ENCODE measurements at places on chromosomes 1 and 21. TPM values are rescaled to one million over a fixed set of nuclear protein-coding genes. Genes with fewer than 3 reads are reported as not detected.

DNA sequence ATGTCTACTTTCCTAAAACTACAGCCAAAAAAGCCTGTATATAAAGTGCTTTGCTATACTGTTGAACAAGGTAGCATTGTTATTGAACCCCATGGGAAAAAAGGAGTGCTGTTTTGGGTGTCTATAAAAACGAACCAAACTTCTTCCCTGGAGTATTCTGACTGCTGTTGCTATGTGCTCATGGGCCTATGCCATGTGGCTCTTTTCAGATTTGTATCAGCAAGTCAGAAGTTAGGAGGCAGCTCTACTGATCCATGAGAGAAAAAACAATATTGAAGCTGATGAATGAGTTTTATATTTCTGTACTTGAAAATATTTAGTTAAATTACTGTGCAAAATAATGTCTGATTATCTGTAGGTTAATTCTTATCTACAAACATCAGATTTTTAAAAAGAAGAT is 66.5 kb downstream of the ADGRL2 start:
- no peaks in the 10 kb centered on the region for H3K36me3 ChIP-seq
- H3K4me3 ChIP-seq = no peak overlapping the region
- no peak for DNase-seq
- H3K27me3 ChIP-seq = no peaks in the 10 kb centered on the region

ALX3 gene
- not detected for total RNA-seq

COPA gene
- total RNA-seq = 128 TPM

DNA sequence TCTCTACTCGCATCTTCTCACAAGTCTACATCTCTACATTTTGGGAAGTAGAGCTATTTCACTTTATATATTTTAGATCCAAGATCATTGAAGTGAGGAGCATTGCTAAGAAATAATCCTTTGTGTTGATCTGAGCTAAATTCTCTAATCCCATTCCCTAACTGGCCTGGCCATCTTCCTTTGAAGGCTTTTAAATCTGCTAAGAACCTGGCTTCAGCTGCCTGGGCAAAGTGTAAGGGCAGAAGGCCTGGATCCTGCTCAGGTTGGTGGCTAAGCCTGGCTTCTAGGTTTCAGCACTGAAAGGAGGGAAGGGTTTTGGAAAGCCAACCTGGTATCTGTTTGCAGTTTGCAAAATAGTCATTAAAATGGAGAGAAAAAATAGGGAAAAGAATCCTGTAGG is 167.6 kb downstream of the BRINP2 start:
- no peak overlapping the region for H3K4me3 ChIP-seq
- no peak overlapping the region for H3K27ac ChIP-seq
- H3K27me3 ChIP-seq = no peaks in the 10 kb centered on the region
- DNase-seq = no peak

PRRX1 gene
- total RNA-seq = not detected

- no peak for DNase-seq
- H3K36me3 ChIP-seq = peaks cover 10% of the 10 kb centered on the region
- peaks cover 69% of the 10 kb centered on the region for H3K27me3 ChIP-seq
- no peak overlapping the region for H3K27ac ChIP-seq
- H3K4me1 ChIP-seq = peaks cover 6% of the 10 kb centered on the region
Measured at GRCh38 chr1:119007670-119008482, 19.7 kb upstream of the TBX15 start.

DNA sequence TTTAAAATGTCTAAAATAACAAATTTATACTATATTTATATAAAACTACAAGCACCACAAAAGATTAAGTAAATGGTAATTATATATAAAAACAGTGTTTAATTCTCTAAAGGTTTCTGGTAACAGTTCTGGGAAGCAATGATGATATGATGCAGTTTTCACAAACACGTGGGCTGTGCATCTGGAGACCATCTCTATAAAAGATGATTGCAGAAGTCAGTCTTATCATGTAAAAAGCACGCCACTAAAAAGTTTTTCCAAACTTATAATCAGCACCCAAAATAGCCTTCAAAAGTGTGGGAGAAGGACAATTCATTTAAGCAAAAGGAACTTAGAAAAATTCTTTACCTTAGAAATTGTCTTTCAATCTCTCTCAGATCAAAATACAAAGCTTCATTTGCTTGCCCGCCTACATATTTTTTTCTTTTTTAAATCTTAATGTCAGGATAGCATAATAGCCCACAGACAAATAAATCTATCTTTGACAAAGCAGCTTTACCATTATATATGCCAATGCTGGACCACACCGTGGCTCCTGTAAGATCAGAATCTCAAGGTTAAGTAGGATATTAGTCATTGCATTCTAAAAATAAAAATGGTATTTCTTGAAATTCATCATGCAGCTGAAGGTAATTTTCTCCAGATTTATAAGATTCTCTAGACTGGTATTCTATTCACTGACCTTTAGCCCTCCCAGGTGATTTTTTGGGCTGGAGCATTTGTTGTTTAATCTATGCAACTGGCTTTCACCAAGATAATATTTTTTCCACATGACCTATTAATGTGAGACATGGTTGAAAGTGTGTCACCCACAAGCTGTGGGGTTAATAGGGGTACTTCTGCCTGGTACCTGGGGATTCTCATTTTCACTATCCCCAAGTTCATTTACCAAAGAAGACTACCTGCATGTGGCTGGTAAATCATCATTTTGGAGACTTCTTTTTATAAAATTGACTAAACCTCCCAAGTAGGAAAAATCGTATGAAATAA is 189.6 kb upstream of the ST6GALNAC5 start:
- no peaks in the 10 kb centered on the region for H3K4me1 ChIP-seq
- H3K4me3 ChIP-seq = no peak overlapping the region
- H3K27ac ChIP-seq = no peak overlapping the region
- no peak for DNase-seq
- H3K36me3 ChIP-seq = no peaks in the 10 kb centered on the region
- H3K27me3 ChIP-seq = no peaks in the 10 kb centered on the region

SH3BGR gene
- not detected for total RNA-seq

DNA sequence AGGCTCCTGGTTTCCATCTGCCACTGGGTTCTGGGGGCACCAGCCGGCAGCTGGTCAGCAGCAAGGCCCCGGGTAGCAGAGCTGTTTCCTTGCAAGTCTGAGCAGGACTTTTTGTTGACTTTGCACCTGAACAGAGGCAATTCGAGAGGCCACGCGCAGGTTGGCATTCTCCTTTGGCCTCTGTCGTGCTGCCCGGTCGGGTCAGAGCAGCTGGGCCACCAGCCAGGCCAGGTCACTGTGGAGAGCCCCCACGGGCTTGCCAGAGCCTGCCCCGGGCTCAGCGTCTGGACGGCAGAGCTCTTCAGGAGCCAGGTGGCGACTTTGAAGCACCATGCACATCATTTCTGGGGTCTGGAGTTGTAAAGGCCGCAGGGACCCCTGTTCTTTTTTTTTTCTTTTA is 28.4 kb upstream of the TMEM52 start:
- H3K27ac ChIP-seq = no peak overlapping the region
- no peak for DNase-seq
- H3K4me3 ChIP-seq = no peak overlapping the region
- no peaks in the 10 kb centered on the region for H3K36me3 ChIP-seq

LCE3D gene
- total RNA-seq = not detected

- no peaks in the 10 kb centered on the region for H3K36me3 ChIP-seq
- no peak overlapping the region for H3K4me3 ChIP-seq
- no peak overlapping the region for H3K27ac ChIP-seq
- H3K27me3 ChIP-seq = no peaks in the 10 kb centered on the region
Measured at GRCh38 chr1:3481836-3482375, 27.4 kb downstream of the ARHGEF16 start.

OR2L13 gene
- not detected for total RNA-seq

GRCh38 chr1:246969621-246970020 is 37.9 kb upstream of the AHCTF1 start:
- H3K27me3 ChIP-seq = no peaks in the 10 kb centered on the region
- DNase-seq = no peak
- H3K4me3 ChIP-seq = no peak overlapping the region
- peaks cover 5% of the 10 kb centered on the region for H3K36me3 ChIP-seq

S100A7A gene
- total RNA-seq = not detected

DNA sequence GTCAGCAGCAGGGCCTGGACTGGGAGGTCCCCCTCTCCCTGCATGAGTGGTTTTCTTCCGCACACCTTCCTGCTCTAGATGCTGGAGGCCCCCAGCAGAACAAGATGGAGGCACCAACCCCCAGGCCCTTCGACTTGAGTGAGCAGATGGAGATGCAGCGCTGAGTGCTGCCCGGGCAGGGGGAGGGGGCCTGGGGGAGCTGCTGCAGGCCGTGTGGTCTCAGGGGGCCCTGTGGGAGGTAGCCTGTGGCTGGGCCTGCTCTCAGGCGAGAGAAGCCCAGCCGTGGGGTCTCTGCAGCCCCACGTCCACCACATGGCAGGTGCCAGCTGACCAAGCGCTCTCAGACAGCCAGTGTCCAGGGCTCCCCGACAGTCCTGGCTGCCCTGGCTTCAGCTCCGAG is 1.2 kb upstream of the FAAP20 start:
- no peak for DNase-seq
- no peak overlapping the region for H3K4me3 ChIP-seq
- H3K36me3 ChIP-seq = peaks cover 8% of the 10 kb centered on the region
- peaks cover 44% of the 10 kb centered on the region for H3K4me1 ChIP-seq
- H3K27ac ChIP-seq = peak overlapping the region; percentile 93
- no peaks in the 10 kb centered on the region for H3K27me3 ChIP-seq

OR2T34 gene
- total RNA-seq = not detected

GRCh38 chr21:29808153-29808552 is 131.6 kb downstream of the GRIK1 start:
- H3K4me3 ChIP-seq = no peak overlapping the region
- H3K36me3 ChIP-seq = no peaks in the 10 kb centered on the region
- no peak overlapping the region for H3K27ac ChIP-seq
- H3K4me1 ChIP-seq = no peaks in the 10 kb centered on the region

GRCh38 chr1:42910985-42911384 is 47.7 kb downstream of the SLC2A1 start:
- H3K4me1 ChIP-seq = peaks cover 9% of the 10 kb centered on the region
- H3K4me3 ChIP-seq = no peak overlapping the region
- H3K27ac ChIP-seq = no peak overlapping the region
- peaks cover 8% of the 10 kb centered on the region for H3K27me3 ChIP-seq
- DNase-seq = no peak

GRCh38 chr1:162135271-162135775 is 65.8 kb downstream of the NOS1AP start:
- DNase-seq = no peak
- H3K4me1 ChIP-seq = peaks cover 3% of the 10 kb centered on the region
- H3K36me3 ChIP-seq = no peaks in the 10 kb centered on the region
- H3K4me3 ChIP-seq = no peak overlapping the region

OR2M4 gene
- not detected for total RNA-seq

CD101 gene
- 28.6 TPM for total RNA-seq

DNA sequence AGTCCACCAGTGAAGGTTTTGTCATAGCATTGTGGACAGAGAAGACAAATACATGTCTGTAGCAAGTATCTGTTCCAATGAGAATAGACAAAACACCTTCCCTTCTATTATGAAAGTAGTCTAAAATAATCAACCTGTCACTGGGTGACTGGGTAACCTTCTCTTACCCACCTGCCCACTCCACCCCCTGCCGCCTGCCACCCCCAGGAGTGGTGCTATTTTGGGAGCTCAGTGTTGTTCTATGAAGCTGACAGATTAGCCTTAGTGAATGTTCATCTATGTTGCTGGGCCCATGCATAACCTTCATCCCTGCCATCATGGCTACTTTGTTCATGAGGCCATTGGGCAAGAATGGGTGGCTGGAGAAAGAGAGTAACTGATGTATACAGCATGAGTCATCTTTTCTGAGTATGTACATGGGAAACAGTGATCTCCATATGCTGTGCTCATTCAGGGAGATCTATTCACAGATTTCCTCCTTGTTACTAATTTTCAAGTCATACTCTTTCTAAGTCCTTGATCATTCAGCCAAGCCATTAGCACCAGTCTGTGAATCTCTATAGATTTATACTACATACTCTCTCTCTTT is 24.8 kb downstream of the MARK1 start:
- no peaks in the 10 kb centered on the region for H3K27me3 ChIP-seq
- H3K27ac ChIP-seq = no peak overlapping the region
- no peak overlapping the region for H3K4me3 ChIP-seq
- no peaks in the 10 kb centered on the region for H3K4me1 ChIP-seq
- no peaks in the 10 kb centered on the region for H3K36me3 ChIP-seq

DNA sequence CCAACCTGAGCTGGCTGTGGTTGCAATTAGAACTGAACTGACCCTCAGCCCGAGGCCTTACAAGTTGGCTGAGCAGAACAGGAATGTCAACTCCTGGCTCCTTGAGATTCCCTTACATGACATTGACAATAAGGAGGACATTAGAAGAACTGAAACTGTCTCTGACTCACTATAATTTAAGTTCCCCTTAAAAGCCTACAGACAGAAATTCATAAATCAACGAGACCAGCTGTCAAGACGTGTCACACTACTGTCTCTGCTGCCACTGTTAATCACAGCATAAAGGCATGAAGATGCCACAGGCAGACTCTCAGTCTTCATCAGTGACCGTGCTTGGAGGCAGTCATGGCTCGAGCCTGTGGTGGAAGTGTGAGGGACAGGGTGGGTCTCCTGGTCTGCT is 168.8 kb downstream of the GABPA start:
- no peak for DNase-seq
- no peak overlapping the region for H3K27ac ChIP-seq
- H3K36me3 ChIP-seq = no peaks in the 10 kb centered on the region
- H3K27me3 ChIP-seq = no peaks in the 10 kb centered on the region
- H3K4me1 ChIP-seq = no peaks in the 10 kb centered on the region
- H3K4me3 ChIP-seq = no peak overlapping the region

GRCh38 chr1:29527314-29528004 is 291.1 kb downstream of the PTPRU start:
- no peak overlapping the region for H3K4me3 ChIP-seq
- H3K36me3 ChIP-seq = no peaks in the 10 kb centered on the region
- no peak for DNase-seq
- H3K4me1 ChIP-seq = no peaks in the 10 kb centered on the region
- H3K27ac ChIP-seq = no peak overlapping the region

IBA57 gene
- total RNA-seq = 8.9 TPM

DNA sequence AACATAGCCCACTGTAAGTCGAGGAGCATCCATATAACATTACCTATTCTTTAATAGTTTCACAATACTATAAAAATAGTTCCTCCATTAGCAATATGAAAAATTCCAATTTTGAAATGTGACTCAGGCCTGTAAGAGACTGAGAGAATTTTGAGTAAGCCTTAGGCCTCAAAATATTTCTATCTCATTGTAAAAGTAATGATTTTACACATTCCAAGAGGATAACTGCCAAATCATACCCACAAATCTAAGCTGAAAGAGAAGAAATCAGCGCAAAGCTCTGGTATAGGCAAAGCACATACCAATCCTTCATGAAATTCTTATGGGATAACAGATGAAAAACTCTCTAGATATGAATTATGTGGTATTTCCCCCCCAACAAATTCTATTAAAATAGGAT is 144.1 kb downstream of the CDC42BPA start:
- H3K4me3 ChIP-seq = no peak overlapping the region
- no peak for DNase-seq
- no peak overlapping the region for H3K27ac ChIP-seq
- H3K36me3 ChIP-seq = no peaks in the 10 kb centered on the region
- peaks cover 12% of the 10 kb centered on the region for H3K27me3 ChIP-seq

- H3K4me1 ChIP-seq = no peaks in the 10 kb centered on the region
- H3K27me3 ChIP-seq = no peaks in the 10 kb centered on the region
- DNase-seq = no peak
- no peak overlapping the region for H3K4me3 ChIP-seq
- no peak overlapping the region for H3K27ac ChIP-seq
- no peaks in the 10 kb centered on the region for H3K36me3 ChIP-seq
Measured at GRCh38 chr1:95889400-95889799, 655.4 kb downstream of the RWDD3 start.

- no peak for DNase-seq
- no peaks in the 10 kb centered on the region for H3K4me1 ChIP-seq
- no peaks in the 10 kb centered on the region for H3K27me3 ChIP-seq
- no peak overlapping the region for H3K4me3 ChIP-seq
Measured at GRCh38 chr21:27681841-27682240, 715.0 kb upstream of the ADAMTS5 start.

- H3K27me3 ChIP-seq = peaks cover 19% of the 10 kb centered on the region
- H3K4me1 ChIP-seq = no peaks in the 10 kb centered on the region
- H3K4me3 ChIP-seq = no peak overlapping the region
- no peaks in the 10 kb centered on the region for H3K36me3 ChIP-seq
Measured at GRCh38 chr21:29805105-29805504, 134.7 kb downstream of the GRIK1 start.

UBL4B gene
- total RNA-seq = not detected
